ENCODE measurements at places on chromosomes 5 and 9.

DNA sequence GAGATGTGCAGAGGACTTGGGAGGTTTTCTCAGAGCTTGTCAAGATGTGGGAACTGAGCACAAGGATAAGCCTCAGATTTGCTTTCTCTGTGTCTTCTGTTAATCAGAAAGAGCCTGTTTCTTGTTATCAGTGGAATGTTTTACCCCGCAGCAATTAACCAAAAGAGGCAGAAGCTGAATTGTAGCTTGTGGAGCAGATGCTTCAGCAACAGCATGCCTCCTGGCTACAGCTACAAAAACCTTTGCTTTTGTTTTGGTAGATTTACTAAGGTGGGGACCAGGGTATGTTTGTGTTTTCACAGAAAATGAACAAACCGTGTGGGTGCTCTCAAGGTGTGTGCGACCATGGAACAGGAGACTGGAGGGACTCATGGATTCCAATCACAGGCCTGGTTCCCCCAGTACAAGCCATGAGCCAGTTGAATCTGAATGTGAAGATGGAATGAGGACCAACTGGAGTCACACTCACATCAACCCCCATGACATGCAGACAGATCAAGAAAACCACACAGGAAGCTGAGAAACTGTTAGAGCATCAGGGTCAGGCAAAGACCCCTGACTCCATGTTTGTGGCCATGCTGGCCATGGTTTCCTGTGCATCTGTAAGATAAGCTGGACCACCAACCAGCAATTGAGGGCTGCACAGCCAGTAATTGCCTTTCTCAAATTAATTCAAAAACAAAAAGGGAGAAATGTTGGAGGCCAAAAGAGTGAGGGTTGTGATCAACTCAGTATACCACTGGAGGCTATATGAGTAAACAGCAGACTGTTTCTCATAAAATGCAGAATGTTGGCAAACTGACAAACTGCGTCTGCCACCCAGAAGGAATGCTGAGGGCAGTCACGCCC is 6.9 kb downstream of the UGT3A2 start:
- peak; percentile 70 for DNase-seq

GRCh38 chr5:34749431-34749873 is 89.5 kb upstream of the TTC23L start:
- no peak for DNase-seq

DNA sequence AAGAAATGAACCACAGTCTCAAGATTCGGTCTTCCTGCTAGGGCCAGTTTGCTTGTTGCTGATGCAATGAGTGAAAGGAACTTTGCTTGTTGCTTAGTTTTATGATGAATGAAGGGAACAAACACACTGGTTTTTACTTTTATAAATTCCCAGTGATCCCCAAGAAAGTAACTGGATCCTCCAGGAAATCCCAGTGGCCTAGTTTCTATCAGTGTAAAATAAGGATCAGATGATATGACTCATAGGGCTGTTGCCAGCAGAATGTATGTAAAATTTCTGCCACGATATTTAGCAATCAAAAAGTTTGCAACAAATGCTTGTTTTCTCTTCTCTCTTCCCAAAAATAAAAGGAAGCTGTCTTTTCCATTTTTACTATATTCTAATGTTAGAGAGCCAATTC is 160.1 kb upstream of the CDKN2B start:
- DNase-seq, result peak; percentile 38

GRCh38 chr9:97773723-97774122 is 76.6 kb upstream of the XPA start:
- DNase-seq, result peak; percentile 40

- no peak for DNase-seq
These were observed 876 bp upstream of the JAK2 start for GRCh38 chr9:4984171-4984620.

GRCh38 chr5:10684303-10685086 is 76.5 kb downstream of the DAP start:
- DNase-seq, result no peak

DNA sequence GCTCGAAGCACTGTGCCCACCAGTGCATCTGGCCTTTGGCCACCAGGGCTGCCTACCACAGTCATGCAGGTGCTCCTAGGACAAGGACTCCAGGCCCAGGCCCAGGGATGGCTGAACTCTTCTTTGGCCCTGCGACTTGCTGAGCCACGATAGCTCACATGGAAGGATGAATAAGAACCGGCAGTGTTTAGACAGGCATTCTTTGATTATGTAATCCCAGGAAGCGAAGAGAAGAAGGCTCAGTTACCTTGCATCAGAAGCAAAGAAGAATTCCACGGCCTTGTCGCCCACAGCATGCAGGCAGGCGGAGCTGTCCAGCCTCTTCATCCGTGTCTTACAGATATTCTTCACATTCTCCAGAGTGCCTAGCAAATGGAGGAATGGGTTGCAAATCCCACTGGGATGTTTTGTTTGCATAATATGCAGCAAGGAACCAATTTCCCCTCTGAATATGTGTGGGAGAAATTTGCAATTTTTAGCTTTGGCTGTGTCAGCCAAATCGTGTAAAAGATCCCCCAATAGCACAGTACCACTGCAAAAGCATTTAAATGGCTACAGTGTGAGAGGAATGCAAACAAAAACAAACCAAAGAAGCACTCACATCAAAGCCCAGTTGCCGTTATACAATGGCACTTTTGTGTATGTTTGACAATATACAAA is 29.1 kb downstream of the GFPT2 start:
- no peak for DNase-seq

GRCh38 chr5:5373351-5373989 is 49.0 kb upstream of the ICE1 start:
- DNase-seq, result no peak

GRCh38 chr5:115379622-115380344 is 83.3 kb upstream of the CCDC112 start:
- peak; percentile 91 for DNase-seq

GRCh38 chr5:154923441-154924430 is 14.3 kb downstream of the GEMIN5 start:
- DNase-seq, result no peak

- DNase-seq, result no peak
These were observed 63.3 kb upstream of the ZFR start for GRCh38 chr5:32507738-32508434.

DNA sequence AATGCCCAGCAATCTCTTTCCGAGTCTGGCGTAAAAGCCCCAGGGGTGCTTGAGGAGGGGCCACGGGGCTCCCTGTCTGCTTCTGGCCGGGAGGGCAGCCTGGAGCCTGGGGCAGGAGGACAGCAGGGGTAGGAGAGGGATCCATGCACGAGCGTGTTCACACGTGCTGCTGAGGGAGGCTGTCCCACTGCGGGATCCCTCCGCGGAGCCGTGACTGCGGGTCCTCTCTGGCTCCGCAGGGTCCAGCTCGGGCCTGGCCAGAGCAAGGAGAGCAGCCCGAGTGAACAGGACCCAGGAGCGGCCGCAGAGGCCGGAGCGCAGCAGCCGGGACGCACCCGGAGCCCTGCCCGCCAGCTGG is 78.4 kb downstream of the ZNF354C start:
- DNase-seq, result no peak

- DNase-seq, result peak; percentile 77
These were observed 49.1 kb downstream of the SUSD1 start for GRCh38 chr9:112125951-112126388.

DNA sequence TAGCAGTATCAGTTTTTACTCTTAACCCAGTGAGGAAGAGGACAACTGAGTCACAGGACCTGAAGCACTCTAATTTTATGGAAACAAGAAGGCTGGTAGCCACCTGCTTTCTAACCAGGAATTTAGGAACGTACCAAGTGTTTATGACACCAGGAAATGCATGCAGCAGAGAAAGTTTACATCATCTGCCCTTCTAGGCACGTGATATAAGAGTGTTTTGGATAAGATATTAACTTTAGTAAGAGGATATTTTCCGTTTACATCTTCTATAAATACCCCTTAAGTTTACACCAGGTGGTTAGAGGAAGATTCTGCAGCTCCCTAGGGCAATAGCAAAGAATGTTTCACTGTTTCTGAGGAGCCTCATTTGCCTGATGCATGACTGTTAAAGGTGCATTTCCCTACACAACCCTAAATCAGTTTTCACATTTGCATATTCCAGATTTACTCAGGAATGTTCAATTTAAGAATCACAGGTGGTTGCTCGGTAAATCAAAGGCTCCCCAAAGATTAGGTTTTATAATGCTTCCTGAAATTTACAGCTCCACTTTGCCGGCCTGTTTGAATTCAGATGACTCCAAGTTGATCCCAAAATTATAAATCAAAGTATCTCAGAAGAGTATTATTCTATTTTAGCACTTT is 1.8 kb downstream of the TSC1 start:
- DNase-seq, result no peak

DNA sequence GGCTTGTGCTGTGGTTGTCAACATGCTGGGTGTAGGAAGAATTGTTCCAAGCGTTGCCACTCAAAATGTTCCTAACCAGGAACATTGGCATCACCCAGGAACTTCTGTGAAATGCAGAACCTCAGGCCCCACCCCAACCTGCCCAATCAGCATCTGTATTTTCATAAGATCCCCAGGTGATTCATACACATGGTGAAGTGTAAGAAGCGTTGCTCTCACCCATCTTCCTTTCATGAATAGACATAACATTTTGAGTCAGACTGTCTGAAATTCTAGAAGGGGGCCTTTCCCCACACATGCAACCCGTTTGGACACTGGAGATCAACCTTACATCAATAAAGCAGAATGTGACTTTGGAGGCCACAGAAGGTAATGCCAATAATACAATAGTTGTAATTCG is 9.3 kb upstream of the AFAP1L1 start:
- no peak for DNase-seq

DNA sequence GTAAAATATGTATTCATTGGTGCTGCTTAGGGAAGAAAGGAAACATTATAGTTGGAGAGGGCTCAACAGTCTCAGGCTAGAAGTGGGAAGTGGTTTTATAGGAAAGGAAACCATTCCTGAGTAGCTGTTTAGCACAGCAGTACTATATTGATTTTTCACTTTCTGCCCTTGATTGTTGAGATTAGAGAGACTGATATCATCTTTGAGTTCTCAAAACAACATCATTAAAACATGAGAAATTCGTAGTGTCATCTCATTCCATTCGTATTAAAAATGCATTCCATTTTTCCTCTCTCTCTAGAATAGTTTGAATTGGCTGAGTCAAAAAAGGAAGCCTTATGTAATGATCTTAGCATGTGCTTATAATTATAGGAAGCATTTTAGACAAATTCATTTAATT is 14.1 kb downstream of the POLR3G start:
- no peak for DNase-seq

DNA sequence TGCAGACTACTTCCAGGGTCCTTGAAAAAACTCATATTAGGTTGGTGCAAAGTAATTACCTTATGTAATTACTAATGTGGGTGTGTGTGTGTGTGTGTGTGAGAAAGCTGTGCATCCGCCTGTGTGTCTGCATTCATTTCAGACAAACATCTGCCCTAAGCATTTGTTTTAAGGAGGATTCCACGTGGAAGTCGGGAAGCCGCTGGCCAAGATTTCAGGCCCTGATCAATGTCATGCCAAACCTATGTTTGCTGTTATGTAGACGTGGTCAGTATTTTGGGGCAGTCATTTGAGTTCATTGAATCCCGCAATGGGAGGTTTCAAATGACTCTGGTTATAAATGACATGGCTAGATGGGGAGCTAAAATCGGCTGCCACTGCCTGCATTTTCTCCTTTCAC is 33.6 kb upstream of the BASP1 start:
- DNase-seq, result no peak

DNA sequence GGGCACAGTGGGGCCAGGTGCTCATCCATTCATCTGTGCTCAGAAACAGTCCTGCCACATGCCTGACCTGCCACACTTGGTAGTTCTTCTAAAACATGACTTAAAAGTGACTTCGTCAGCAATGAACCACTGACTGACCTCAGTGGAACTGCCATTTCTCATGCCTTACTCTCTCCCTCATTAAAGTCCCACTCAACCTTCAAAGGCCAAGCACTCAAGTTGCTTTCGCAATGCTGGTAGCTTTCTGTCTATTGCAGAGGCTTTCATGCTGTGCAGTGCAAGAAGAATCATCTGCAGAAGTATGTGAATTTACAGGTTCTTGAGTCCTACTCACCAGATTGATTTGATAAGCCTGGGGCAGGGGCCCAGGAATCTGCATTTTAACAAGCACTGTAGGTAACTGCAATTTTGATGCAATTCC is 23.9 kb downstream of the B4GALT1 start:
- DNase-seq, result no peak

DNA sequence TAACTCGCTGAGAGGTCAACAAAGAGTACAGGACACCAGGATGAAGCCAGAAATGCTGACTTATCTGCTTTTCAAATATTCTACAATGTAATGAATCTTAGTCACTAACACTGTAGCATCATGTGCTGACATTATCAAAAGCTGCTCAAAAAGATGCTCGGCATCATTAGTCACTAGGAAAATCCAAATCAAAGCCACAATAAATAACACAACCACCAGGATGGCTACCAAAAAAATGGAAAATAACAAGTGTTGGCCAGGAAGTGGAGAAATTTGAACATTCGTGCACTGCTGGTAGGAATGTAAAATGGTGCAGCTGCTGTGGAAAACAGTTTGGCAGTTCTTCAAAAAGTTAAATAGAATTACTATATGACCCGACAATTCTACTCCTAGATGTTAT is 269.1 kb downstream of the GLIS3 start:
- DNase-seq, result no peak

GRCh38 chr9:94613003-94613402 is 19.4 kb upstream of the FBP2 start:
- DNase-seq, result no peak

- DNase-seq, result no peak
These were observed 79.1 kb downstream of the MRPL36 start for GRCh38 chr5:1720396-1721110.

DNA sequence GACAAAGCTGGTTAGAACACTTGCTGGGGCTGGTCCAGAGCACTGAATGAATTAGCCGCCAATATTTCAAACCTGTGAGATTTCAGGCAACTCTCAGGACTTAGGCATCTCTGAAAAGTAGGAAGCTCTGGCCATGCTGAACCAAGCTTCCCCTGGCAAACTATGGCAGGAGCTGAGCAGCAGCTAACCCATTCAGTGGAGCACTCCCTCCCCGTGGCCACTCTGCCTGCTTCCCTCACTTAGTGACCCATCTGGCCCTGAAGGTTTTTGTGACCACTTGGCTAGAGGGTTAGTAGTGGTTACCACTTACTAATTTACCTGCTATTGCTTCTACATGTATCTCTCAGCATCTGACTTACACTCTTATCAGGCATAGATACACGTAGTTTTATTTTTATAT is 25.5 kb downstream of the FOXI1 start:
- DNase-seq, result no peak

GRCh38 chr9:16039218-16039987 is 486.6 kb downstream of the CCDC171 start:
- no peak for DNase-seq
